CD4-positive, CD25-positive, alpha-beta regulatory T cell (primary cell): ENCODE measurements at places on chromosomes 16 and 17. TPM values are rescaled to one million over a fixed set of nuclear protein-coding genes. Genes with fewer than 3 reads are reported as not detected.

Gene CMTM1
- 3.2 TPM for total RNA-seq

- no peak for DNase-seq
Measured at GRCh38 chr16:83908798-83909197, 9.9 kb downstream of the MLYCD start.

DNA sequence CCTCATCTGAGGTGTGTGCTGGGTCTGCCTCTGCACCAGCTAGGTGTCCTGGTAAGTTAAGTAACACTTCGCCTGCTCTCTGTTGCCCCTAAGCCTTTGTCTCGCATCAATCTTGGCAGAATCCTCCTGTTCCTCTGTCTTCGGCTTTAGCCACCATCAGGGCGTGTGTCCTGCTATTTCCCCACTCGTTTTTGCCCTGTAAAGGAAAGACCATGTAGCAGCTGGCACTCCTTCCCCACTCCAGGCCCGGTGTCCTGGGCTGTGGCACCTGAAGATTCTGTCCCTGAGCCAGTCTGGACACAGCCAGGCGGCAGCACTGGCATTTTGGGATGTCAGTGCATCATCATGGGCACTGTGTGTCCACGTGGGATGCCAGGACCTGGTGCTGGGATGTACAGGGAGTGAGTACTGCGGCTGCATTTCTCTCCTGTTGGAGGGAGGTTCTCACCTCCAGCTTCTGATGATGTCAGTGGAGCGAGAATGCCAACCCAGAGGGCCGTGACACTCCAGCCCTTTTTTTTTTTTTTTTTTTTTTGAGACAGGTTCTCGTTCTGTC, 26.2 kb upstream of the FOXK2 start:
- no peak for DNase-seq

DNA sequence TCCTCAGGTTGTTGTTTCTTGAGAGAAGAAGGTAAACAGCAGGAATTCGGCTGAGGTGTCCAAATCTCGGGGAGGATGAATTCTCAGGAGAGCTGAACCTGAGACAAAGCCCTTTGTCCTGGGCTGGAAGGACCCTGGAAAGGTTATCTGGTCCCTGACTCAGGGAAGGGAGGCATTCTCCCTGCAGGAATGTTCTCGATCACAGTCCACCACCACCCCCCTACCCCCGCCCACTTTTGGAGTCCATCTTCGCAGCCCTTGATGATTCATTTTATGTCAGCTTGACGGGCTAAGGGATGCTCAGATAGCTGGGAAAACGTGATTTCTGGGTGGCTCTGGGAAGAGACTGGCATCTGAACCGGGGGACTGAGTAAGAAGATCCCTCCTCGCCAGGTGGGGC, 1.4 kb upstream of the CEP295NL start:
- no peak for DNase-seq

DNA sequence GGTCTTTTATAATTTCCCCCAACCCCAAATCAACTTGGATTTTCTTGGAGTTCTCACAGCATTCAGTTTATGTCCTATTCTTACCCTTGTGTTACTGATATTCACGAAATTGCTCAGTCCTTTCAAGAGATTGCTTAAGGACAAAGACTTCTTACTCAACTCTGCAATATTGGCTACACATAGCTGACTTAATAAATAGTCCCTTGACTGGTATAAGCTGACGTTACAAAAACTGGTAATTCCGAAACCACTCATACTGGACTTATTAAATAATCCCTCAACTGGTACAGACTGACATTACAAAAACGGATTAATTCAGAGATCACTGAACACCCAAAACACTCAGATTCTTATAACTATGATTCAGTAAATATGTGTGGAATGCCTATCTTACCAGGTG, 860 bp downstream of the TIGD7 start:
- DNase-seq = no peak

DNA sequence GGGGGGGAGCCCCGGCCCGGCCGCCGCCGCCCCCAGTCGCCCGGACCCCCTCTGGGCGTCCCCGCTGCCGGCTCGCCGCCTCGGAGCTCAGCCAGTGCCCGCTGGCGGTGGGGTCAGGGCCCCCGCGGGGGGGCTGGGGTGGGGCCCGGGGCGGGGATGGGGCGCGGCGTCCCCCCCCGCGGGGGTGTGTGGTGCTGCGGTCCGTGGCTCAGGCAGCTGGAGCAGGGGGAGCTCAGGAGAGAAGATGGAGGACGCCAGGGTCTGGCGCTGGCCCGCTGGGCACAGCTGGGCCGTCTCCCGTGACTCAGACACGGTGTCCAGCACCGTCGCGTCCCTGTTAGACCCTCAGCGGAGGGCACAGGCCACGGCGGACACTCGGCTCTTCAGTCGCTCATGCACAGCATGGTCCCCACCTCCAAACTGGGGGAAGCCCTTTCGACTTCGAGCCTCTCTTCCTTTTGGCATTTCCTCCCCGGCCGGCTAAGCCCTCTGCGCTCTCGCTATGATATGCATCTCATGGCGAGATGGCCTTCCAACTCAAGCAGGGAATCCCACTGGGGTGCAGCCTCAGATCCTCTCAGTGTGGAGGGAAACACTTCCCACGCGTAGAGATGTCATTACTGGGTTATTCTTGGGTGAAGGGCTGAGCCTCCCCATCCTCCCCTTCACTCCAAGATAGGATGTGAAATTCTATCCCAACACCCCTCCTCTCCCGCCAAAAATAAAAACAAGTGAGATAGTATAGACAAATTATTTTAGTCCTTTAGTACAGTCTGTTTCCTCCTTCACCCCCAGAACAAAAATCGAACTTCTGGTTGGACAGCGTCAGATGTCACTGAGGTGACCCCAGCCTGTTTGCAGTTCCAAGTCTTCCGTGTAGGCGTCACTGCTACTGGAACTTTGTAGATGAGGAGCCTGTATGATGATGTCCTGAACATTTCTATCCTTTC, 522 bp upstream of the VEZF1 start:
- peak; percentile 76 for DNase-seq

DNA sequence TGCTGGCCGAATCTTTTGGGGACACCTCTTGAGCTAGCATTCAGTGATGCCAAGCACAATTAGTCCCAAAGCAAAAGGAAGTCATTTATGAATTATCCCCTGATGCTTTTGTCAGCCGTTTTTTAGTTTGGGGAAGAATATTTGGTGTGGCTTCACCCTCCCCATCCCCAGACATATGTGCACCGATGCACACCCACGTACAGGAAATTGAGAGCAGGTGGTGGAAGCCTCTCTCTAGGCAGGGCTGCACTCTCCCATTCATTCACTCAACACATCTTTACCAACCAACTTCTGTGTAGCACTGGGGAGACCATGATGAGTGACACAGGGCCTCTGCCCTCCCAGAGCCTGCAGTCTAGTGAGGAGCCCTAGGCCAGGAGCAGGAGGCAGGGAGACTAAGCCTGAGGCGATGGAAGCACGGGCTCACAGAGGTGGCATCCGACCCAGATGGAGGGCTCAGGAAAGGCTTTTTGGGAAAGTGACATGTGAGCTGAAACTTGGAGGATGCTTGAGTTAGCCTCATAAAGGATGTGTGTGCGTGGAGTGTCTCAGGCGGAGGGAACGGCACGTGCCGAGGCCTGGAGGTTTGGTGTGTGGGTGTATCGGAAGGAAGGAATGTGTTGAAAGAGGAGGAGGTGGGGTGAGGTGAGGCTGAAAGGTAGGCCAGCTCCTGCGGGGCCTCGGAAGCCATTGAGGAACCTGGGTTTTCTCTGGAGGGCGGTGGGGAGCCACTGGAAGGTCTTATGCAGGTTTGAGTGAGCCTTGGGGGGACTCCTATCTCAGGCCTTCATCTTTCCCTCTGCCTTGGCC, 43.8 kb downstream of the PSME3IP1 start:
- peak; percentile 38 for DNase-seq

DNA sequence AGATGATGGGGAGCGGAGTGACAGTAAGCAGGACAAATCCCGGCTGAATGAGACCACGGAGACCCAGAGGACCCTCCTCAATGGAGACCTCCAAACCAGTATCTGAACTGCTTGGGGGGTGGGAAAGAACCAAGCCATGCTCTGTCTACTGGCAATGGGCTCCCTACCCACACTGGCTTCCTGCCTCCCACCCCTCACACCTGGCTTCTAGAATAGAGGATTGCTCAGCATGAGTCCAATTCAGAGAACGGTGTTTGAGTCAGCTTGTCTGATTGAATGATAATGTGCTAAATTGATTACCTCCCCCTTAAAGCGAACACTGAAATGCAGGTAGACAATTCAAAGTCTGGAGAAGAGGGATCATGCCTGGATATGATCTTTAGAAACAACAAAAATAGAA, 5.5 kb downstream of the SSTR2 start:
- DNase-seq = no peak

DNA sequence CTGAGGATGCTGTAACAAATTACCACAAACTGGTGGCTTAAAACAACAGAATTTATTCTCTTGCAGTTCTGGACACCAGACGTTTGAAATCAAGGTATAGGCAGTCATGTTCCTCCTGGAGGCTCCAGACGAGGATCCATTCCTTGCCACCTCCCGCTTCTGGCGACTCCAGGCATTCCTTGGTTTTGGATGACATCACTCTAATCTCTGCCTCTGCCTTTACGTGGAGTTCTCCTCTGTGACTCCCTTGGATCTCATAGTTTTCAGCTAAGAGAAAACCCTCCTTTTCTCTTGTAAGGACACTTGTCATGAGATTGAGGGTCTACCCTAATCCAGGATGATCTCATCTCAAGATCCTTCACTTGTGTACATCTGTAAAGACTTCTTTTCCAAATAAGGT, 31.4 kb upstream of the HS3ST3B1 start:
- no peak for DNase-seq

Gene BRIP1
- total RNA-seq = 3.0 TPM

Gene SMG6
- 42.9 TPM for total RNA-seq

Gene JUP
- 1.3 TPM for total RNA-seq

DNA sequence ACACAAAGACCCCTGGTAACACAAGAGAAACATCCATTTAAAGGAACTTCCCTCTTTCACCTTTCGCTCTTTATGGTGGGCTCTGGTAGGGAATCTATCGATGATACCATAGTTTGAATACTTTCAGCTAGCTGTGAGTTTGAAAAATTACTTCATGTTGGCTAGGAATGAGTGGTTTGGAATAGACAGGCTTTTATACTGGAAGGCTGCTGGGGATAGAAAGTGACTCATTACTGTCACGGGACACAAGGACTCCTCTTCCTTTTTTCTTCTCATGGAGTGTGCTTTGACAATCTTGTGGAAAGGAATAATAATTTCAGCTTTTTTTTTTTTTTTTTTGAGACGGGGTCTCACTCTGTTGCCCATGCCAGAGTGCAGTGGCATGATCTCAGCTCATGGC, 76.9 kb downstream of the CYB561 start:
- no peak for DNase-seq

Gene GJD3
- not detected for total RNA-seq
